ENCODE measurements at places on chromosomes 13 and 19. TPM values are rescaled to one million over a fixed set of nuclear protein-coding genes. Genes with fewer than 3 reads are reported as not detected.

Gene PNMA8C
- not detected for polyA plus RNA-seq

Gene FBN3
- polyA plus RNA-seq: 0.02 TPM

Gene LRRC4B
- polyA plus RNA-seq: 0.92 TPM

Gene KLF1
- polyA plus RNA-seq: not detected

Gene CASP14
- 0.11 TPM for polyA plus RNA-seq

Gene ZNF486
- 0.88 TPM for polyA plus RNA-seq

Gene KCNN4
- polyA plus RNA-seq: 3.9 TPM

Gene SIGLEC14
- 0.26 TPM for polyA plus RNA-seq

Gene UBXN6
- polyA plus RNA-seq: 82.8 TPM

Gene PSG3
- not detected for polyA plus RNA-seq

Gene ZNF730
- polyA plus RNA-seq: 0.10 TPM

Gene VSTM2B
- polyA plus RNA-seq: not detected

Gene IL4I1
- 0.18 TPM for polyA plus RNA-seq

Gene NUCB1
- 116 TPM for polyA plus RNA-seq

Gene SPRY2
- 5.3 TPM for polyA plus RNA-seq

Gene ZSCAN5B
- polyA plus RNA-seq: 0.04 TPM

Gene PRSS57
- not detected for polyA plus RNA-seq

Gene PLK5
- 0.53 TPM for polyA plus RNA-seq

Gene TPM4
- polyA plus RNA-seq: 350 TPM

Gene A1BG
- 10.6 TPM for polyA plus RNA-seq

Gene OR1M1
- not detected for polyA plus RNA-seq

Gene PLIN4
- 4.1 TPM for polyA plus RNA-seq

Gene ZIM2
- polyA plus RNA-seq: 0.01 TPM

Gene ECSIT
- 36.3 TPM for polyA plus RNA-seq

Gene LRG1
- 12.7 TPM for polyA plus RNA-seq

Gene PEG3
- polyA plus RNA-seq: 0.52 TPM

Gene KLHL1
- not detected for polyA plus RNA-seq

Gene SKA3
- polyA plus RNA-seq: 4.1 TPM

Gene SLC15A1
- 2.2 TPM for polyA plus RNA-seq

Gene ZNF682
- 6.2 TPM for polyA plus RNA-seq

Gene CLEC4G
- polyA plus RNA-seq: not detected

Gene TLE6
- 2.6 TPM for polyA plus RNA-seq

Gene NCR1
- polyA plus RNA-seq: not detected

Gene ELAVL3
- polyA plus RNA-seq: not detected

Gene FUT2
- 51.8 TPM for polyA plus RNA-seq

Gene ZNF616
- 1.4 TPM for polyA plus RNA-seq

Gene PBX4
- polyA plus RNA-seq: 1.4 TPM

Gene SULT2A1
- polyA plus RNA-seq: 0.02 TPM

Gene MCEMP1
- 0.09 TPM for polyA plus RNA-seq

Gene ZNF492
- 0.22 TPM for polyA plus RNA-seq

Gene SLC10A2
- polyA plus RNA-seq: not detected

Gene LMTK3
- 2.9 TPM for polyA plus RNA-seq

Gene FUT1
- 1.1 TPM for polyA plus RNA-seq

Gene TUBA3C
- not detected for polyA plus RNA-seq

Gene FAM216B
- not detected for polyA plus RNA-seq

Gene AZU1
- not detected for polyA plus RNA-seq

Gene HSD11B1L
- 4.1 TPM for polyA plus RNA-seq

Gene TMEM190
- polyA plus RNA-seq: not detected

Gene RNASEH2B
- polyA plus RNA-seq: 31.8 TPM

Gene BICRA
- 8.5 TPM for polyA plus RNA-seq

Gene GPC6
- 0.16 TPM for polyA plus RNA-seq

Gene KCNC3
- polyA plus RNA-seq: 0.45 TPM

Gene SCGB2B2
- 0.16 TPM for polyA plus RNA-seq

Gene KRTDAP
- polyA plus RNA-seq: 109 TPM

Gene KIR2DL1
- polyA plus RNA-seq: not detected

Gene IGFL2
- polyA plus RNA-seq: 0.12 TPM

Gene ZBTB7A
- 22.4 TPM for polyA plus RNA-seq

Gene OR7D2
- not detected for polyA plus RNA-seq

Measured in esophagus (tissue), 2 donors.